ENCODE measurements at places on chromosomes 6 and 20.

- no peak for DNase-seq
Observed at GRCh38 chr20:10481676-10482075, 46.6 kb downstream of the SLX4IP start.

- DNase-seq: no peak
Observed at GRCh38 chr20:10209091-10209490, 9.5 kb upstream of the SNAP25 start.

GRCh38 chr20:24163506-24163905, 174.9 kb upstream of the GGTLC1 start:
- no peak for DNase-seq

GRCh38 chr6:16130932-16131387, 2.1 kb downstream of the MYLIP start:
- DNase-seq: peak; percentile 52

- no peak for DNase-seq
Observed at GRCh38 chr20:59149678-59150504, 13.7 kb upstream of the ZNF831 start.

GRCh38 chr20:29873946-29874345, 1383.5 kb upstream of the DEFB115 start:
- DNase-seq: peak; percentile 41

- no peak for DNase-seq
Observed at GRCh38 chr6:56539527-56540105, 103.1 kb downstream of the DST start.

DNA sequence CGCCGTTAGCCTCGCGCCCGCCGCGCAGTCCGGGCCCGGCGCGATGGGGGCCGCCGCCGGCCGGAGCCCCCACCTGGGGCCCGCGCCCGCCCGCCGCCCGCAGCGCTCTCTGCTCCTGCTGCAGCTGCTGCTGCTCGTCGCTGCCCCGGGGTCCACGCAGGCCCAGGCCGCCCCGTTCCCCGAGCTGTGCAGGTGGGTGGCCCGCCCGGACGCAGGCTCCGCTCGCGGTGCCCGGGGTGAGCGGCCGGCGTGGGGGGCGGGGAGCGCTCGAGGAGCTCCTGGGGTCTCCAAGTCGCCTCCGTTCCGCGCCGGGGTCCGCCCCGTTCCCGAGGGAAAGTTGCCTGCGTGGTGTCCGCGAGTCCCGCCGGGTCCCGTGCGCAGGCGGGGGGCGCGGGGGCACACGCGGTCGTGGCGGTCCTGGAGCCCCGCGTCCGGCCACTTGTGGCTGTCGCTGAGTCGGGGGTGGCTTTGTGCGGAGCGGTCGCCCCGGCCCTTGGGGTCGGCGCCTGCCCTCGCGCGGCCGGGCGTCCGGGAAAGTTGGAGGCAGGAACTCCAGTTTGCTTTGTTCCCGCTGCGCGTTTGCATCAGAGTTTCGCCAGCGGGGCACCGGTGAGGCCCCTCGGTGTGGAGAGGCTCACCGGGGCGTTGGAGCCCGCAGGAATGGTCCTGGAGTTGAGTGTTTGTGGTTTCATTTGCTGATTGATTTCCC, 476 bp downstream of the IGF2R start:
- DNase-seq: peak; percentile 43

- DNase-seq: no peak
Observed at GRCh38 chr20:5357946-5358345, 41.2 kb upstream of the PROKR2 start.

DNA sequence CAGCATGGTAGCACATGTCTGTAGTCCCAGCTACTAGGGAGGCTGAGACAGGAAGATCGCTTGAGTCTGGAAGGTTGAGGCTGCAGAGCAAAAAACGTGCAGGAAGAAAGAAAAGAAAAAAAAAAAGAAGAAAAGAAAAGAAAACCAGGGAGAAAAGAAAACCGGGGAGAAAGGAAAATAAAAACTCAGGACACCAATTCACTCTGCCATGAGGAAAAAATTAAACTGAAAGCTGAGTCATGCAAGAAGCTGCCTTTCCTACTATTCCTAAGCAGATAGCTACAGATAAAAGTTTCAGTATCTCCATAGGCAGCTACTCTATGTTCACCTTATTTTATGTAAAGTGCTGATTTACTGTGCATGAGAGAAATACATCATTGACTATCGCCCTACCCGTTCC, 10.5 kb downstream of the PTGIS start:
- DNase-seq: no peak

- DNase-seq: no peak
Observed at GRCh38 chr6:163756079-163756478, 341.6 kb downstream of the QKI start.

- DNase-seq: no peak
Observed at GRCh38 chr6:143867236-143867635, 3.0 kb downstream of the ZC2HC1B start.

GRCh38 chr6:152700427-152700826, 2.7 kb downstream of the MYCT1 start:
- DNase-seq: no peak

GRCh38 chr6:38974389-38975151, 74.0 kb upstream of the GLP1R start:
- no peak for DNase-seq

GRCh38 chr6:145453376-145453775, 281.9 kb downstream of the EPM2A start:
- no peak for DNase-seq

GRCh38 chr6:56289721-56290120, 42.3 kb upstream of the COL21A1 start:
- DNase-seq: no peak

- DNase-seq: no peak
Observed at GRCh38 chr6:78861509-78861908, 5.8 kb upstream of the IRAK1BP1 start.

DNA sequence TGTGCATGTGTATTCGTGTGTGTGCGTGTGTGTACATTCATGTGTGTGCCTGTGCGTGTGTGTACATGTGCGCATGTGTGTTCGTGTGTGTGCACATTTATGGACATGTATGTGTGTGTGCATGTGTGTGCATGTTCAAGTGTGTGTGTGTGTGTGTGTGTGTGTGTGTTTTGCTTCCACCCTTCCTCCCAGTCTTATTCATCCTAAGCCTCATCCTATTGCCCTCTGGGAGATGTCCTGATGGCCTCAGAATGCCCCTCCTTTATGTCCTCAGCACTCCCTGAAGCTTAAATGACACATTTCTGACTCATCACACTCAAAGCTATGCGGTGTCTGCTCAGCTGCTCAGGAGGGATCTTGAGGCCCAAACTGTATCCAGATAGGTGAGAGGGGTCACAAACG, 76.6 kb upstream of the CCDC167 start:
- DNase-seq: no peak

DNA sequence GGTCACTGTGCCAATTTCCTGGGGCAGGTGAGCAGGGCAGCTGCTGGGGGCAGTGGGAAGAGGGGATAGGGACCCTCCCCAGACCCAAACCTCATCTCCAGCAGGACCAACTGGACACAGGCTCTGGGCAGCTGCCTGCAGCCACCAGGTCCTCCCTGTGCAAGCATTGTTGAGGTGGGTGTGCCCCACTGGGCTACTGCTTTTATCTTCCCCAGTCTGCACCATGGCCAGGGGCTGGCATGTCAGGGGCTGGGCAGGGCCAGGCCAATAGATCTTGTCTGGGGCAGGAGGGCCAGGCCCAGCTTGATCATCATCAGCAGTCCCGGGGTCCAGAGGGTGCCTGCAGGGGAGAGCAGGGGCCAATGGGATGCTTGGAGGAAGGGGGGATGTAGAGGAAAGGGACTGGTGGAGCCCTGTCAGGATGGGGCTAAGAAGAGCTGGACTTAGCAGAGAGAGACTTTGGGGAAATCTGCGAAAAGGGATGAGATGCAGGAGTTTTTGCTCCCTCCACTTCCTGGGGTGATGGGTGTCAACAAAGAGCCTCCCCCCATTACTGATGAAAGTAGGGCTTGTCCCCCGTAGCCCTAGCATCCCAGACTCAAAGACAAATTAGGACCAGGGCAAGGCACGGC, 5.7 kb downstream of the EBF4 start:
- no peak for DNase-seq

- no peak for DNase-seq
Observed at GRCh38 chr6:1984346-1984994, 260.9 kb downstream of the GMDS start.

DNA sequence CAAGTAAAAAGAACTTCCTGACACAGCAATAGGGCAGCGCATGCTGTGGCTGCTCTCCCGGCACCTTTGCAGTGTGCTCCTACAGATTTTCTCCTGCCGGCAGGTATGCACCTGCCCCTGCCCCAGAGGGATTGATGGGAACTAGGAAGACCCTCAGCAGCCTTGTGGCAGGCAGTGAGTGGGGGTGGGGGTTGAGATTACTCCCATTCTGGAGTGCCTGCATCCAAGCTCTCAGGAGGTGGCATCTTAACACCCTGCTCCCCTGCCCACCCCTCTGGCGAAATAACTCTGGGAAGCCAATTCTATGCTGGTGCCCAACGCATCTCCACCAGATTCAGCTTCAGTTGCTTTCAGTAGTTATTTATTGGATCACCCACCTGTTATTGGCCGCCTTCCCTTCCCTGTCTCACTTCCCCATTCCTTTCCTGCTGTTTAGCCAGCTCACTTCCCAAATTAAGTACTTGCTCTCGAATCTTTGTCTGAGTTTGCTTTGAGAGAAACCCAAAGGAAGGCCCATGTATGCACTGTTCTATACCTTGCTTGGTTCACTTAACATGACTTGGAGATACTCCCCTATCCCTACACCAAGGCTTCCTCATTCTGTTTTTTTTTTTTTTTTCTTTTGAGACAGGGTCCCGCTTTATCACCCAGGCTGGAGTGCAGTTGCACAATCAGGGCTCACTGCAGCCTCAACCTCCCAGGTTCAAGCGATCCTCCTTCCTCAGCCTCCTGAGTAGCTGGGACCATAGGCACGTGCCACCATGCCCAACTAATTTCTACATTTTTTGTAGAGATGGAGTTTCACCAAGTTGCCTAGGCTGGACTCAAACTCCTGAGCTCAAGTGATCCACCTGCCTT, 29.3 kb upstream of the SLC23A2 start:
- DNase-seq: no peak

- no peak for DNase-seq
Observed at GRCh38 chr6:42049948-42050296, 402 bp upstream of the TAF8 start.

- no peak for DNase-seq
Observed at GRCh38 chr6:6925391-6926164, 182.2 kb upstream of the RREB1 start.

DNA sequence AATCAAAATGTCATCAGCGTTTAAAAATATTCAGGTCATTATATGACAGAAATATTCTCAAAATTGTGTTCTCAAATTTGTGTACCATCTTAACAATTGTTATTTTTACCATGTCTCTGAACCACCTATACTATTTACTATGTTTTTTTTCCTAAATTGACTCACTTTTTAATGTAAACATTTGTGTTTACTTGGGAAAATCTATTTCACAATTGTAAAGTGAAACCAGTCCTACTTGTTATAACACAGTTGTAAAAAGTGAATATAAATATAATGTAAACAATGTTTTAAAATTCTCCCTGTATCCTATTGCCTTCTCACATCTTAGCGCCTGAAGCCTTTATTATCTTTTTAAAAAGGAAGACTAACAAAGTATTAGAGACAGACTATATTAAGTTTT, 83.5 kb downstream of the ADGRG6 start:
- DNase-seq: no peak

DNA sequence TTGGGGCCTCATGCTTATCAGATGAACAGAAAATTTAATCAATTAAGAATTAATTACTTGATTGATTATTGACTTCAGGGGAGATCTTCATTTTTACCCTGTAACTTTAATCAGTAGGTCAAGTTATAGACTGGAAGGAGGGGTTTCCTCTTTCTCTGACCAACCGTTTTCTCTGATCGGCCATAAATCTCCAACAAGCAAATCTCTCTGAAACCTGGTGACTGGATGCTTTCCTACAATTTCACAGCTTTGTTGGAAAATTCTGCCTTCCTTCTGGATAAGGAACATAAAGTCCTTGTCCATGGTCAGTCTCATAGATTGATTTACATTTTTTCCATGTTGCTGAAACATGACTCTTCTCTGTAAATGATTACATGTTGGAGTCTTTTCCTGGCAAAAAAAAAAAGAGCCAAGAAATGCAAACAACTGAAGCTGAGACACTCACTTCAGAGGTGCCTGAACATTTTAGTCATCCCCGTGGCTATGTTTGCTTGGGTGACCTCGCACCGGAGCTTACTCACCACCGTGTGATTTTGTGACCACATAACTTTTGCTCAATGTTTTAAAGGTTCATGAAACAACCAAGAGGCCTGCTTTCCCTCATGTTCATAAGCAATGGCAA, 31.0 kb downstream of the IRF4 start:
- DNase-seq: no peak

GRCh38 chr20:61073376-61073775, 178.7 kb upstream of the CDH4 start:
- no peak for DNase-seq

DNA sequence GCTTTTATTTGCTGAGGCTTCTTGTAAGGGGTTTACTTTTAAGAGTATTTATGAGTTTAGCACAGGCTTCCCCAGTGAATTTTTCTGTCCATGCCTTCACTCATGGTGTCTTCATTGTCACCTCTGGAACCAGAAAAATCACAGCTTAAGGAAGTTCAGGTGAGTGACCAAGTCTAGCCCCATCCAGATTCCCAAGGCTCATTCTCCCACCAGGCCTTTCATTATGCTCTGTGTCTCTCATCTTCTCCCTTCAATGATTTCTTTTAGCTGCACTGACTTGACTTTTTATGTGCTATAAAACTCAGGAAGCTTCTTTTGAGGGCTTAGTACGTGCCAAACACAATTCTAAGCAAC, 64.9 kb upstream of the NEDD9 start:
- no peak for DNase-seq

- DNase-seq: no peak
Observed at GRCh38 chr20:57659517-57660180, 39.4 kb upstream of the ZBP1 start.
